Natural killer cell (primary cell): ENCODE measurements at places on chromosomes 4 and X. TPM values are rescaled to one million over a fixed set of nuclear protein-coding genes. Genes with fewer than 3 reads are reported as not detected.

The CRMP1 gene
- total RNA-seq, result not detected

The ODAM gene
- total RNA-seq, result not detected

The SLC6A14 gene
- total RNA-seq, result not detected

The AKAP4 gene
- total RNA-seq, result not detected

The GLRB gene
- not detected for total RNA-seq

The FAAH2 gene
- 0.12 TPM for total RNA-seq

The USP17L21 gene
- not detected for total RNA-seq

The CHRNA9 gene
- not detected for total RNA-seq

The DMP1 gene
- not detected for total RNA-seq

The HERC5 gene
- total RNA-seq, result 19.4 TPM

The NHS gene
- not detected for total RNA-seq

The ZGRF1 gene
- total RNA-seq, result 13.0 TPM

The BMX gene
- total RNA-seq, result not detected

The GAGE12F gene
- not detected for total RNA-seq

The POU4F2 gene
- total RNA-seq, result not detected

The TMEM47 gene
- total RNA-seq, result not detected

The PIGA gene
- total RNA-seq, result 71.8 TPM

The AWAT1 gene
- not detected for total RNA-seq

The KLHL4 gene
- not detected for total RNA-seq

The ADH1B gene
- not detected for total RNA-seq

The EDA gene
- not detected for total RNA-seq

The PPP4R3C gene
- not detected for total RNA-seq

The CXorf49 gene
- not detected for total RNA-seq

The EXOC1L gene
- not detected for total RNA-seq

The NAAA gene
- 37.8 TPM for total RNA-seq

The ETNPPL gene
- total RNA-seq, result not detected

The F8A3 gene
- total RNA-seq, result 7.1 TPM
